CD4-positive, alpha-beta T cell treated with Interleukin-15 for 4 hours (primary cell): ENCODE measurements at places on chromosomes 4 and X.

GRCh38 chrX:151754641-151755215 lies 20.2 kb downstream of the CNGA2 start:
- no peak for DNase-seq

- DNase-seq, result no peak
Observed at GRCh38 chrX:34874763-34875162, 67.8 kb upstream of the FAM47B start.

GRCh38 chrX:113947548-113947947 lies 636.3 kb upstream of the HTR2C start:
- no peak for DNase-seq

GRCh38 chr4:184583738-184584502 lies 65.3 kb downstream of the CASP3 start:
- DNase-seq, result no peak

DNA sequence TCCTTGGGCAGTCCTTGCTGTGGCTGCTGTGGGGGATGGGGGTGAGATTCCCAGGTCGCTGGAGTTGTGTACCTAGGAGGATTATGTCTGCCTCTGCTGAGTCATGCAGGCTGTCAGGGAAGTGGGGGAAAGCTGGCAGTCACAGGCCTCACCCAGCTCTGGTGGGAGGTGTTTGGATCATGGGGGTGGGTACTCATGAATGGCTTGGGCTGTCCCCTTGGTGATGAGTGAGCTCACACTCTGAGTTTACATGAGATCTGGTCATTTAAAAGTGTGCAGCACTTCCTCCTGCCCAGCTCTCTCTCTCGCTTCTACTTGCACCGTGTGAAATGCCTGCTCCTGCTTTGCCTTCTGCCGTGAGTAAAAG lies 24.6 kb upstream of the PDLIM3 start:
- no peak for DNase-seq

- no peak for DNase-seq
Observed at GRCh38 chrX:102067966-102068723, 57.3 kb upstream of the TCEAL2 start.

GRCh38 chr4:88230461-88230891 lies 53.9 kb downstream of the PPM1K start:
- no peak for DNase-seq

GRCh38 chr4:95118497-95118896 lies 360.7 kb downstream of the BMPR1B start:
- no peak for DNase-seq

DNA sequence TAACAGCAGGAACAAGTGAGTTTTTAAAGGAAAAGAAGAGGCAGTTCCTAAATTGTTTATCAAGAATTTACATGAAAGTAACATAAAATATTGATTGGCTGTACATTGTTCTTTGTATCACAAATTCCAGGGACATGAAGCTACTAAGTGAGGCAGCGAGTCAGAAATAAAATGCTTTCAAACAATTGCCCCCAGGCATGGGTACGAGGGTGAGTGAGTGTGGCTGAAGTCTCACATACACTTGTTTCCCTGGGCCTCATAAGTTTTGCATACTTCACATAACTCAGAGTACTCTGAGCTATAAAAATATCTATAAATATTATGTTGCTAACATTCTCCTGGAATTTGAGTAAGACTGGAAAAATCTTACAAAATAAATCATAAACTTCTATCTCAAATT lies 511.6 kb upstream of the PRKX start:
- DNase-seq, result no peak

- DNase-seq, result no peak
Observed at GRCh38 chrX:32447640-32448039, 763.7 kb downstream of the DMD start.

DNA sequence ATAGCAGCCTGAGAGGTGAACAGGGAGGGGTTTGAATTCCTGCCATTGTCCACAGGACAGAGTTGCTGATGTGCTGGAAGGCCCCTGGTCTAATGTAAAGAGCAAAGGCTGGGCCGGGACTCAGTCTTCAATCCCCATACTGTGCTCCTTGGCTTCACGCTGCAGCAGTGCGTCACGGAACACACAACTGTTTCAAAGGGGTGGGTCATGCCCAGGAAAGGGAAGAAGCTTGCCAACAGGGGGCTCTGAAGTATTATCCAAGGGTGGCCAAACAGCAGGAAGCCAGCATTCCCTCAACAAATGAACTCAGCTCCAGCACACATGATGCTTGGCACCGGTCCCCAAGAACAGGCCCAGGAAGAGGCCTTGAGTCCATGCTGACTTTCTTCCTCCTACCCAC lies 122.5 kb downstream of the NFKB1 start:
- no peak for DNase-seq
